T-cell (primary cell): ENCODE measurements at places on chromosomes 5 and 9.

DNA sequence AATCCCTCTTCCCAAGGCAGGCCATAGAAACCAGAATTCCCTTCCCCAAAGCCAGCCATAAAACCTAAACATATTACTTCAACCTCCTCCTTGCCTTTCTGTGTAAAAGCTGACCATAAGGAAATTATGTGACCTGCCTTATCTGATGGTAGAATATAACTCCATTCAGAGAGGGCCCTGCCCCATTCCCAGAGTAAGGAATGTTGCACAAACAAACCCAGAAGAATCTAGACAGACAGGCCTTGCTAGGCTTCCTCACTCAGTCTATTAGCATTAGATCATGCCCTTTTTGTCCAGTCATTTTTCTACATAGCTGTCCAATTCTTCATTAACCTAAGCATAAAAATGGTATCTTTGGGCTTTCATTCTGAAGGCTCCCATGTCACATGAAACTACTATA, 17.8 kb upstream of the IFNB1 start:
- DNase-seq: no peak

DNA sequence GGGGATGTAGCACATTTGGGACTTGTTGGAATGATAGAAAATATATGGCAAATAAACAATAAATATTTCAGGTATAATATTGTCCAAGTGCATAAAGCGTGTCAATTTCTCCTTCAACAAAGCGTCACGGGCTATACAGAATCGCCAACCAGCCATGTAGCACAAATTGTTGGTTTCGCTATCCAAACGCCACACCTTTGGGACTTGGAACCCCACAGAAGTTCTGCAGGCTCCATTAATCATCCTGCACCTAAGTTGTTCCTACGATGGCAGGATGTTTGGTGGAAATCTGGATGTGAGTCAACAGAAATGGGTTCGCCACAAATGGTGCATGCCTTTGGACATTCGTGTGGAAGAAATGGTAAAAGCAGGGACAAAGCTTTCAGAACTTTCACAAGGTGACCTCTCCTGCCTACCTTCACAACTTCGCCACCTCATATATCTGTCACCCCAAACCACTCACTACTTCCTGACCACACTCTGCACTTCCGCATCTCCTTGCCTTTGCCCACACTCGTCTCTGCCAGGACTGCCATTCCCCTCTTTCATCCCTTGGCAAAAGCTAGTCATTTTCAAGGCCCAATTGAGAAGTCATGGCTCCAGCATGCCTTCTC, 95.7 kb downstream of the LHFPL2 start:
- no peak for DNase-seq

DNA sequence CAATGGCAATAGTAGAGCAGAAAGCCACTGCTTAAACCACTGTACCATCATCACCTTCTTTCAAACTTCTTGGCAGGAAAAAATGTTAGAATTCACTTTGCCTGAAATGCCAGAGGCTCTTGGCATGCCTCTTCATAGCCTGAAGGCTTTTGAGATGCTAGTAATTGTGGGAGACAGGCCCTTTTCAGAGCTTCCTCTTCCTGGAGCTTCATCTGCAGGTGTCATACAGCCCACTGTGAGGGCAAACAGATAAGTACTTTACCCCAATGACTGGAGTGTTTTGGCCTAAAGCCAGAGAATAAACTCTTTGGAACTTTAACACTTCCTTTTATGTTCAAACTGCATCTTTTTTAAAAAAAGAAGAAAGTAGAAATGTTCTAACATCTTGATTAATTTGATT, 81.3 kb upstream of the TMEM171 start:
- no peak for DNase-seq

DNA sequence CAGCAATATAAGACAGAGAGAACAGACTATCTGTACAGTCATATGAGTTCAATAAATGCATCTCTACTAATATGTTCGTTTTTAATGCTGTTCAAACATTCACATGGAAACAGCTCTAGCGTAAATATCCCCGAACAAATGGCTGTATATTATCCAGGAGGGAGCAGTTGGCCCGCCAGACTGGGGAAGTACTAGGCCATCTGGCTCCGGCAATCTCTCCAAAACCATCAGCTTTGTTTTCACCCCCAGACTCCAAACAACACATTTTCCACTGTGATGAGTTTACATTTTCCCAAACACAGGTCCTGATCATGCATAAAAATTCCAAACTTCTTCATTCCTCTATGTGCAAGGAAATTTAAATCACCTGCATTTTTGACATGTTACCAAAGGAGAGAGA, 8.7 kb downstream of the EBF1 start:
- no peak for DNase-seq

GRCh38 chr5:35264509-35264908, 34.2 kb upstream of the PRLR start:
- no peak for DNase-seq

GRCh38 chr5:43616535-43616934, 13.6 kb downstream of the NNT start:
- DNase-seq: no peak

DNA sequence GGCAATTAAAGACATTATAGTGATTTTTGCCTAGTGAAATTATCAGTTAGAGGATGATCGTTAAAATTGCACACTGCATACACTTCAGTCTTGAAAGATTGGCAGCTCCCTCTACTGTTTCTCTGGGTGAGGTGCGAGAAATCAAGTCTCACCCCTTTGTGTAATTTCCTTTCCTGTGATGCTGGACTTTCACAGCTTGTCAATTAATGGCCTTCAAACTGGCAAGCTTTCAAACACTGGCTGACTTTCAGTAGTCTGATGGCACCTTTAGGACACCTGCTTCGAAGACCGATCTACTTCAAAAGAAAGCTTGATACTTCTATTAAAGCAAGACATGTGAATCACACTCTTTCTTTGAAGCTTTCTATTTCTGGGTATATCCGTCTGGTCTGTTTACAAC, 706.7 kb upstream of the PTPRD start:
- no peak for DNase-seq

DNA sequence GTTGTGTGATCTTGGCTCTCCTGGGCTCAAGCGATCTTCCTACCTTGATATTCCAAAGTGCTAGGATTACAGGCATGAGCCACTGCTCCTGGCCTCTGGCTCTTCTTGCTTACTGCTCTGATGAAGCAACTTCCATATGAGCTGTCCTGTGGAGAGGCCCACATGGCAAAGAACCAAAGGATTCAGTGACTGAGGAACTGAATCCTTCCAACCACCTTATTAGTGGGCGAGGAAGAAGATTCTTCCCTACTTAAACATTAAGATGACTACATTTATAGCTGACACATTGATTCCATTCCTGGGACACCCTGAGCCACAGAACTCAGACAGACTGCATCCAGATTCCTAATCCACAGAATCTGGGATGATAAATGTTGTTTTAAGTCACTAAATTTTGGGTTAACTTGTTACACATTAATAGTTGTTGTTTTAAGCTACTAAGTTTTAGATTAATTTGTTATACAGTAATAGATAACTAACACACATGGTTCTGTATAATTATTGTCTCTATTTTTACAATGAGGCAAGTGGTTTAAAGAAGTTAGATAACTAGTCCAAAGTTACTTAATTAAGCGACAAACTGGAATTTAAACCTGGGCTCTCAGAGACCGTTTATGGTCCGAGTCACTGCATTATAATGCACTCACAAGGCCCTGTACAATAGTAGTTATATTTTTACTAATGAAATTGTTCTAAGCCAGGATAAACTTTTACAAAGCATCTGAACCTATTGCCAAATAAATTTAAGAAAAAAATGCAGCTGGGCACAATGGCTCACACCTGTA, 16.7 kb upstream of the SLCO4C1 start:
- no peak for DNase-seq

DNA sequence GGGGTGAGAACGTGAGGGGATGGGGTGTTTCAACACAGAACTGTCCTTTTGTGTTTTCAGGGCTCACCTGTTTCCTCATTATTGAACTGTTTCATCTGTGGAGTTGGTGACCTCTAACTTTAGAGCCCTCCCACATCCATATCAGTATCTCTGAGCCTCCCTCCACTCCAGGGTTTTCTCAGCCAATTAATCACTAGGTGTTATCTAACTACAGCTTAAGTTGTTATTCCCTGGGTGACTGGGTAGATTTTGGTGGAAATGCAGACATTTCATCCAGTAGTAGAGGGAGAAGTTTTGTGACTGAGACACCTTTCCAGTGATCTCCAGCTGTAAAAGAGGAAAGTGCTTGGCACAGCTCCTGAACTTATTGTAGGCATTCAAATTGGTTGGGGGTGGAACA, 23.7 kb downstream of the PPP3R2 start:
- no peak for DNase-seq

- no peak for DNase-seq
Observed at GRCh38 chr5:96067894-96068614, 106.4 kb upstream of the ELL2 start.

DNA sequence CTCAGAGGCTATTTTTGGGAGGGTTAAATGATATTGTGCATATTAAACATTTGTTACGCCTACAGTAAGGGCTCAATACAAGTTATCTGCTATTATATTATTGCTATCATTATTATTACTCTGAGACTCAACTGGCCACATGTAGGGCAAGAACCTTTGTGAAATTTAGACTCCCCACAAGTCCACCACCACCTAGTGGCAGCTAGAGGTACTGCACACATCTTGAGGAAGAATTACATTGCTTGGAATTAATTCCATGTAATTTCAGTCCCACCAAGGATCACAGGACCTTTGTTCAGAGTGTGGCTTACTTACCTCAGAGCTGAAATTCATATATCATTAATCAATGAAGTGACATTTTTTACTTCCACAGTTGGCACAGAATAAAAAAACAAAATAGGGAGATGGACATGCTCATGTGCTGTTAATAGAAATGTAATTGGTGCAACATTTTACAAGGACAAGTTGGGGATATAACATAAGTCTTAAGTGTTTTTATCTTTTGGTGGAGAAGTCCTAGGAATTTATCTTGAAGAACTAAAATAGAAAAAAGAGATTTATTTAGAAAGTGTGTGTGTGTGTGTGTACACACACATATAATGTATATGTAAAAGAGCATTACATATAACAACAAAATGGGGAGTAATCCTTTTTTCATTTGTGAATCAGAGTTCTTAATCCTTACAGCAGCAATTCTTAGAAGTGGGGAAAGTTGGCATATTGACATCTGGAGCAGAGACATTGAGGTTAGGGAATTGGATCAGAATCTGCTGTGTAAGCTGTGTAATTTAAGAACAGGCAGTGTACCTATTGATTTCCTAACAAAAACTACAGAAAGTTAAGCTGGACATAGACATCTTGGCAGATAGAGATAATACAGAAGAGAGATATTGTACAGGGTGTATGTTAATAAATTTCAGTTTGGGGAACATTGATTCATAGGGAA, 11.2 kb downstream of the MSANTD3 start:
- peak; percentile 58 for DNase-seq

- no peak for DNase-seq
Observed at GRCh38 chr9:108019821-108020220, 530.3 kb upstream of the KLF4 start.

- no peak for DNase-seq
Observed at GRCh38 chr9:7303907-7304626, 495.5 kb downstream of the DMAC1 start.

DNA sequence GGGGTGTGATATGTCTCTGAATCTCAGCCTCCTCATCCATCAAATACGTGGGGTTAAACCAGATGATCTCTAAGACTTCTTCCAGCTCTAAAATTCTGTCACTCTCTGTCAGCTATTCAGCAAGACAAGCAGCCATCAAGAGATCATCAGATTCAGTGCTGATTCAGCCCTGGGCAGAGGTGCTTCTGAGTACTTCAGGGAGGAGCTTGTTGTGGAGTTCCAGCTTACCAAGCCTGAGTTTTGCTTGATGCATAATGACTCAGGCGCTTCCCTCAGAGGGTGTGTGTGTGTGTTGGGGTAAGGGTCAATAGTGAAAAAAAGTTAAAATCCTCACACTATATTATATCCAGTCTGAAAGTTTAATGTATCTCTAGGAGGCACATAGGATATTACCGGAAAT, 29.6 kb upstream of the TAF1L start:
- no peak for DNase-seq

GRCh38 chr9:99326112-99326916, 104.2 kb downstream of the SEC61B start:
- DNase-seq: no peak

DNA sequence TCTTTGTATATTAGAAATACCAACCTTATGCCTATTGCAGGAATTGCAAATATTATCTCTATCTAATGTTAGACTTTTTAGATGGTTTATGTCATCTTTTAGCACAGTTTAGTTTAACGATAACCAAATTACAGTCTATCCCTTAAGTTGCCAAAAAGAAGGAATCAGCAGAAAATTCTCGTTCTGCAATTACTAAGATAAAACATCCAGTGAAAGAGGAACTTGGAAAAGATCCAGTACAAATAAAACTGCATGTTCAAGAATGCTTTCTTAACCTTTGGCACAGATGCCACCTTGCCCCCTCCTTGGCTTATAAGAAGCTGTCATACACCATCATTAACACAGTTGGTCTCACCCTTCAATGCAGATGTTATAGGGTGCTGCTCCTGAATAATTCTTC, 124.0 kb downstream of the SEMA5A start:
- DNase-seq: no peak

- no peak for DNase-seq
Observed at GRCh38 chr5:99646011-99646647, 717.3 kb upstream of the CHD1 start.
